AG10803 (cell line): ENCODE measurements at places on chromosomes 7 and 10.
A peak's percentile ranks its signal among the peaks of the same experiment; 100 is the strongest.

DNA sequence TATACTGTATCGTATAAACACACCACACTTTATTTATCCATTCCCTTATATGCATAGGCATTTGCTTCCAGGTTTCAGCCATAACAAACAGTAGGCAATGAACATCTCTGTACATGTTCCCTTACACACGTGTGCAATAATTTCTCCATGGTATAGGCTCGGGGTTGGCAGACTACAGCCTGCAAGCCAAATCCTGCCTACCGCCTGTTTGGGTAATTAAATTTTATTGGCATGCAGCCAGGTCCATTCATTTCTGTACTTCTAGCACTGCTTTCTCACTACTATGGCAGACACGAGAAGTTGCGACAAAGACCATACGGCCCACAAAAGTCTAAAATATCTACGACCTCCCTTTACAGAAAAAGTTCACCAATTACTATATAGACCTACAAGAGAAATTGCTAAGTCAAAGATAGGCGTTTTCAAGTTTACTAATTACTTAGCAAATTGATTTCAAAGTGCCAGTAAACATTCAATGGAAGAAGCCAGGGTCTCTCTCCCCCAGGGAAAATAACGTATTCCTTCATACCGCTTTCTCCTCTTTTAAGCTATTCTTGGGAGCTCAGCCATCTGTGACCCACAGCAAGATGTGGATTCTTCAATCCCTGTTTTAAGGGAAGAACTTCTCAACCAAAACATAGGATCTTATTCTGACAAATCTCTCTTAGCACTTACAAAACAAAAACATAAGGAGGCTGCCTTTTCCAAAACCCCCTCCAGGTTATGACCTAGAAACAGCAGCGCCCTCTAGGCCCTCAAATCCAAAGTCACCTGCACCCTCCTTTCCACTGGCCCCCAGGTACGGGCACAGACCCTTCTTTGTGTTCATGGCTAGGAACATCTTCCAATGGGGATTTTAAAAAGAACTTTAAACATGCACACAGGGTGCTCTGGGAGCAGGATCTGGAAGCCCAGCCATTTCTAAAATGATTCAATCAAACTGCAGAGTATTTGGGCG is 100.5 kb downstream of the FGFR2 start:
- DNase-seq: no peak

DNA sequence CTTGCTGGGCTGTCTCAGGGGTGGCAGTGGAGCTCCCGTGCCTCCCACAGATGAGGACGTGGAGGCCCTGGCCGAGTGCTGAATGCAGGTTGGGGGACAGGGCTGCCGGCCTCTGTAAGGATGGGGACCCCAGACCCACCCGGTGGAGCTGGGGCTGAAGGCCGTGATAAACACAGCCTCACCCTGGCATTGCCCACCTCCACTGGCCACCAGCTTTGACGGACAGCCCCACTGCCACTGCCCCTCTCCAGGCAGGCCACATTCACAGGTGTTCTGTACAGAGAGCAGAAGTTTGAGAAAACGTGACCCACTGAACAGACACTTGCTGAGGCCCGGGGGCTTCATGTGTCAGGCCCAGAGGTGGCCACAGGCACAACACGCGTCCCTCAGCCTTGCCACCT is 126.2 kb downstream of the LHPP start:
- no peak for DNase-seq

GRCh38 chr7:123601530-123601929 is at the start of gene ASB15:
TSS of gene ASB15 (plus strand) at chr7:123601821. CDS start at chr7:123614503, 12,682 bp downstream.
- DNase-seq: no peak

- no peak for DNase-seq
Observed at GRCh38 chr10:123146013-123146893, 1.7 kb upstream of the HMX2 start.

GRCh38 chr10:61974601-61975390 is 73.3 kb downstream of the ARID5B start:
- DNase-seq: peak; percentile 40

DNA sequence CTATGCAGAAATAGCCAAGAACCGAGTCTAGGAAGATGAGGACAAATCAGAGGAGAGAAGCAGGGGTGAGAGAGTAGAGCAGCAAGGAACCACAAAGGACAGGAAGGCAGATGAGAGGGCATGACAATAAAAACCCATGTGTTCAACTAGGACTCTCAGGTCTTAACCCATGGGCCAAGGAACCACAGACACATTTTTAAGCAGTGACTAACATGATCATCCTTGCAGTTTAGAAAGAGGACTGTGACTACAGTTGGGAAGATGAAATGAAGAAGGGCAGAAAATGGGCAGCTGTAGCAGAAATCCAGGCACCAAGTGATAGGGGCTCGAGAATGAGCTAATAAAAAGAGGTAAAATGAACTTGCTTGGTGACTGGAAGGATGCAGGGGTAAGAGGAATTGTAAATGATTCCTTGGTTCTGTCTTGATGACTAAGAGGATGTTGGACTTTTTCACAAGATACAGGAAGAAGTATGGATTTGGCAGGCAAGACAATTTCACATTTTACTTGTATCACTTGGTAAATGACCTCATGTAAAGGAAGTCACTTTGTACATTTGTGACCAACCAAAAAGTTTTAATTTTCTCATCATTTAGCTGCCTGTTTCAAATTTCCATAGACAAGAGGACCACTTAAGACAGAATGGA is 22.8 kb downstream of the SGMS1 start:
- peak; percentile 81 for DNase-seq

DNA sequence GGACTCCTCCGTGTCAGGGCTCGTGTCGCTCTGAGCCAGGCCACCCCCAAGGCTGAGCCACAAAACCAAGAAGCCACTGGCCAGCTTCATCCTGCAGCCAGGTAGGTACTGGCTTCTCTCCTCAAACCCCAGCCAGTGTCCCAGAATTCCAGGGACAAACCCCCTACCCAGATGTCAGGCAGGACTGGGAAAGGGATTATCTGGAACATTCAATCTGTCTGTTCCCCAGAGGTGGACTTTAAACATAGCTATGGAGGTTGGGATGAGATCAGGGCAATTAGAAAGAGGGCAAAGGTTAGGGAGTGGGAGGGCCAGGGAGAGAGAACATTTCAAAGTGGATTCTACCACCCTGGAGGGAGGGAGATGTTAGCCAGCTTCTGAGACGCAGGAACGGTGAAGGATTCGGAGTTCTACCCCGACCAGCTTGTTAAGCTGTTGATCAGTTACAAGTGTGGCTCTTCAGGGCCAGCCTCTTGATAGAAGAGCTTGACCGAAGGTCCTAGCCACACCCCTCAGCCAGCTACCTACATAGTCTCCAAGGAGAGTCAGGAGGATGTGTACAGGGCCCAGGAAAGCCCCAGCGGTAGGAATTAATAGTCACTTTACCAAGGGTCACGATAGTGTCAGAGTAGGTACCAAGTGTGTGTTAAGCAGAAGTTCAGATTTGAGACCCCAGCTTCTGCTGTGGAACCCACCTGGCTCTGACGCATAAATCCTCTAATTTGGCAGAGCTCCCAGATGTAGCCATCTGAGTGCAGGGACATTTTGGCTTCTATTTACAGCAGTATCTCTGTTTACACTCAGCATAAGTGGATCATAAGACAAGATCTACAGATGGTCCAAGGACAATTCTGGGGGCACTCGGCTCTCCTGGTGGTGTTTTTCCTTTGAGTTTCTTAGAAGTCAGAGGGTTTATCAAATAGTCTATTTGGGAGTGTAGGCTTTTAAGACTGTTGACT is at the start of gene PLA2G12B:
Gene PLA2G12B, minus strand, starts transcription at position 211 of the 959 bp plus-strand sequence. Its CDS starts 121 bp downstream, at position 90.
- DNase-seq: no peak

GRCh38 chr7:151157645-151158329 is 9.7 kb downstream of the GBX1 start:
- DNase-seq: no peak

- no peak for DNase-seq
Observed at GRCh38 chr7:28124413-28124812, 56.2 kb downstream of the JAZF1 start.

GRCh38 chr10:31741473-31741872 is 187.2 kb downstream of the ARHGAP12 start:
- DNase-seq: no peak

GRCh38 chr10:89744026-89744425 is 42.6 kb downstream of the KIF20B start:
- peak; percentile 31 for DNase-seq

DNA sequence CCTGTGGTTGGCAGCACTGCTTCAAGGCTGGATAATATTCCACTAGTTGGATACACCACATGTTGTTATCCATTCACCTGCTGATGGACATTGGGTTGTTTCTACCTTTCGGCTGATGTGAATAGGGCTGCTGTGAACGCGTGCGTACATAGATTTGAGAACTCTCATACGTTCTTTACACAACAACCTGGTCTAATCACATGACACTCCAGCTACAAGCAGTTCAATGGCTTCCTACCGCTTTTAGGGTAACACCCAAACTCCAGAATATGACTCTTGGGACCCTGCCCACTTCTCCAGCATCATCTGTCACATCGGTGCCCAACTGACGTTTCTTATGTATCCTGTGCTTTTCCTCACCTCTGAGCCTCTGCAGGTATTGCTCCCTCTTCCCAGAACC is 114.6 kb downstream of the ABLIM1 start:
- DNase-seq: no peak

DNA sequence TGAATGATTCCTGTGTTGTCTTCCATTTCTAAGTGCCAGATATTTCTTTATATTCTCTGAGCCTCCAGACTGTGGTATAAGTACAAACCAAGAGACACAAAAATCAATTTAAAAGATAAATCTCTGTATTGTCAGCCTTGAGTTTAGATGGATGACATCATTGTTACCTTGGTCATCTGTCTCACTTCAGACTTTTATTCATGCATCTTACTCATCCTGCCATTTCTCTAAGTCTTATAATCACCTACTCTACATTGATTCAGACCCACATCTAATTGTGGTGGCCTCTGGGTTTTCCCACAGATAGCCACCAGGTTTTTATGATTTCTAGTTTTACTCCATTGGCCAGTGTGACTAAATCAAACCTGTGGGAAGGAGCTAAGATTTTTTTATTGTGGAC is 26.8 kb upstream of the HDAC9 start:
- DNase-seq: no peak

GRCh38 chr10:63901881-63902280 is 380.7 kb downstream of the REEP3 start:
- peak; percentile 72 for DNase-seq

DNA sequence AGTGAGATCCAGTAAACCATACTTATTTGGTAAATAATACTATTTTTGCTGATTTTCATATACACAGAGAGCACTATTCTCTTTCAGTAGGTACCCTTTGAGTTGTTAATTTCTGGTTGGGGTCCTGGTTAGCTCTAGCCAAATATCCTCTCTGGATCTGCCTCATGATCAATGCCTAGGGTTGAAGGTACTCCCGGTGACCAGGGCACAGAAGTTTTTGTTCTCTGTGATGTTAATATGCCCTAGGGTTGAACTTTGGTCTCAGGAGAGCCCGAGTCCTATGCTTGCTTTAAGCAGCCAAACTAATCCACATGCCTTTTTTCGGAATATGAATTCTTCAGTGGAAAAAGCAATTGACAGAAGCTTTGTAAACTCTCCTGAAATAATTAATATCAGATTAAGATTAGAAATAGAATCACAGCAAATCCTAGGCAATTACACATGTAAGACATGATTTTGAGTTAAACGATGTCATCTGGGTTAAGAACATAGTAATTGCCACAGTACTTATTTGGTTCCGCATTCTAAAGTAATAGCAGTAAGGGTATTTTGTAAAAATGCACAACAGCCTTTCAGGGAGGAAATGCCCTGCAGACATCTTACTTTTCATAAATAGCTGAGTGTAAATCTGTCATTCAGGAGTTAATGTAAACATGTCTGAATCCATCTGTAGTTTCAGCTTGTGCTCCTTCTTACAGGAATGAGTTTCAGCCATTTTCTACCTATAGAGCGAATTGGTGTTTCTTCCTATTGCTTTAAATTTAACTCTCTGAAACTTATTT is 10.1 kb downstream of the CHN2 start:
- DNase-seq: no peak

DNA sequence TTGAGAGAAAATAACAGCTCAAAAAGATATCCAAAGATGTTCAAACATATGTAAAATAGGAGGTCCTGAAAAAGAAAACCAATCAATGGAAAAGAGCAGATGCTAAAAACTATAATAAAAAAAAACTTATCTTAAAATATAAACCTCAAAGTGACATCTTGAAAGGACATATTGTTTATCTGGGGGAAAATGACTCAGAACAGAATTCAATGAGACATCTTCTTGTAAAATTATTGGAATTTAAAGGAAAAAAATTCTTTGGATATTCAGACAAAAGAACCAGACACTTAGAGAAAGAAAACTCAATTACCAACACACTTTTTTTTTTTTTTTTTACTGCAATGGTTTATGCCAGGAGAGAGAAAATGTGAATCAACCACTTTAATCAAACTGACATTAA is 58.9 kb downstream of the NAMPT start:
- DNase-seq: no peak

GRCh38 chr7:48154792-48155413 is 16.4 kb upstream of the ABCA13 start:
- peak; percentile 62 for DNase-seq

DNA sequence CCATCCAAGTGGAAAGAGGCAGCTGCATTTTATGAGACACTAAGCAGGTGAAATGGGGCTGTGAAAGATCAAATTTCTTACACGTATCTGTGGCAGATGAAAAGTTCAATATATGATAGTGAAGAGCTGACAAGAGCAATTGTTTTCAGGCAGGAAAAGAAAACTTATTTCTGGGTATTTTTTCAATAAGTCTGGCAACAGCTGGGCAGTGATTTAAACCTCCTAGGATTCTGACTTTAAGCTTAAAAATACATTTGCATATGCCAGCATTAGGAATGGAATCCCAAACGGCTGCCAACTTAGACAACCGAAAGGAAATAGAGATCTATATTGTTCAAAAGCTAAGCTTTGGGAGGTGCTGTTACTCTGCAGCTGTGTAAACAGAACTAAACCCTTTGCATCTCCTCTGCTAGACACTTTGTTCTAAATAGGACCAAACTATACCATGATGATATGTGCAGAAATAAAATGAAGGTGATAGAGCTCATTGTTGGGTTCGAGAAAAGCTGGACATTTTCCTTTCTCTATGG is 26.1 kb downstream of the DYNC1I1 start:
- DNase-seq: no peak

- DNase-seq: no peak
Observed at GRCh38 chr7:10455936-10456335, 517.7 kb upstream of the PHF14 start.

DNA sequence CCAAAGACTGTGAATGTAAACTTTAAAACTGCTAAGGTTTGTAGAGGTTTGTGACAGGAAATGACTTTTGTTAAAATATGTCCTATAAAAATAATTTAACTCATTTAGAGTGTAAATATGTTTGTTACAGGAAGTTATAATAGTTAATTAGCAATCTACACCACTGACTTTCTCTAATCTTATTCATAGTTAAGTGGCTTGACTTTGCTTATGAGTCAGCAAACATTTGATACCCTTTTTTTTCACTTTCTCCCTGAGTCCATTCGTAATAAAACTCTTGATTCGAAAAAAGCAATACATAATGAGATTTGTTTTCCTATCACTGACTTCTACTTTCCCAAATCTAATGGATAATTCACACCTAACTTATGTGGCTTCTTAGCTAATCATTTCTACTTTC is 317.7 kb upstream of the SEMA3C start:
- DNase-seq: no peak

- DNase-seq: no peak
Observed at GRCh38 chr10:7487528-7487927, 76.7 kb upstream of the SFMBT2 start.
